ENCODE measurements at places on chromosomes 3 and 15.

DNA sequence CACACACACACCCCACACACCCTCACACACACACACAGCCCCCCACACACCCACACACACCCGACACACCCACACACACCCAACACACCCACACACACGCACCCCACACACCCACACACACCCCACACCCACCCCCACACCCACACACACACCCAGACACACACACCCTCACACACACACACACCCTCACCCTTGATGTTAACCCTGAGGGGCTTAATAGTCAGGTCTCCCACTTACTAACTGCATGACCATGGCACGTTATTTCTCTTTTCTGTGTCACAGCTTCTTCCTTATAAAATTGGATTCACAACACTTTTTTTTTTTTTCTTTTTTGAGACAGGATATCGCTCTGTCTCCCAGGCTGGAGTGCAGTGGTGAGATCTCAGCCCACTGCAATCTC is 2.8 kb downstream of the GRM2 start:
- no peak for DNase-seq

GRCh38 chr3:12670365-12671119 is 6.6 kb upstream of the RAF1 start:
- no peak for DNase-seq

GRCh38 chr3:141065841-141066805 is 15.0 kb downstream of the SPSB4 start:
- DNase-seq, result no peak

GRCh38 chr15:65209701-65210643 is 1.3 kb downstream of the CILP start:
- DNase-seq, result no peak

GRCh38 chr3:150248116-150248887 is 159.8 kb upstream of the TSC22D2 start:
- no peak for DNase-seq

DNA sequence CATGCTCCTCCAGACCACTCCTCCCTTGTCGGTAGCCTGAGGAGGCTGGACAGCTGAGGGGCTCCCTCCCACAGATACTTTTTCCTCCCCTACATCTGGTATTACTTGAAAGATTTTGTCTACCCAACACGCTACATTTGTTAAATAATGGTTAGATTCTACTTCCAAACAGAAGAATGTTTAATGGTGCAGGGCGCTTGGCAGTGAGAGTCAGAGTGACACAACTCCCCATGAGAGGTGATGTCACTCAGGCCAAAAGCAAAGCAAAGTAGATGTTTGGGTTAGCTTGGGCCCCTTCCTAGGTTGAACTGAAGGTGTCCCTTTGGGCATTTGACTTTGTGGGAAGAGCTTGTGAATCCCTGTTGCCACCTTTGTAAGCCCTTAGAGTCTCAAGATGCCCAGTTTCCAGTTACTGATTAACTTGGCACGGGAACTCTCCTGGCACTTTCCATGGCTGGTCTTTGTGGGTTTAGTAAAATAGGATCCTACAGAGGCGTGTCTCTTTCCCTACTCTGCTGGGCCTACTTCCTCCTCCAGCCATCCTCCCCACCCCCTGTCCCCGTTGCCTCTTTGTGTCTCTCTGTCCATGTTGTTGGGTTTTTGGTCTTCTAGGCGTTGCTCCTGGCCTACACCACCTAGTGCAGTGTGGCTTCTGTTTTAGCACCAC is 5.6 kb downstream of the LIMD1 start:
- DNase-seq, result no peak

Data from NCI-H187 treated with DMSO at 0.1 percent for 48 hours (cell line).